RWPE2 (cell line): ENCODE measurements at places on chromosomes 3 and 15.
A peak's percentile ranks its signal among the peaks of the same experiment; 100 is the strongest.

DNA sequence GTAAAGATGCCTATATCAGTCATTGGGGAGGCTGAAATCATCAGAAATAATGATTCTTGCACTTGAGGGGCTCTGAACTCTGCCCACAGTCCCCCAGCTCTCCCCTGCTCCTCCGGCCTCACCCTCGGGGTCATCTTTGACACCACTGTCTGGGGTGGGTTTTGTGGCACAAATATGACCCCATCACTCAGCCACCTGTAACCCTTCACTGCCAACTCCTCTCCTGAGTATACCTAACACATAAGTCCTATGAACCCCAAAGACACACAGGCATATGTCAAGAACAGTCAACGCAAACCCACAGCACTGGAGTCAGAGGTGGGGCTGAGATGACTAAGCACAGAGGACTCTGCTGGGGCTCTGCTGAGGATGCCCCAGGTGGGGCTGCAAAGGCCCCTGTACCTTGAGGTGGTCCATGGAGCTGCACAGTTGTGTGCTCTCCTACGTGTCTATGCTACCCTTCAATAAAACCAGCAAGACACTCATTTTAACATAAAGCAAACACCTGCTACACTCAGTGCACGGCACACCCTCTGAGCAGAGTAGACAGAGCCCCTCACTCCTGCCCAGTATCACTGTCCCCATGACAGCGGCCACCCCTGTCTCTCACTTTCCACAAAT is 29.9 kb downstream of the SLC41A3 start:
- no peak for DNase-seq

DNA sequence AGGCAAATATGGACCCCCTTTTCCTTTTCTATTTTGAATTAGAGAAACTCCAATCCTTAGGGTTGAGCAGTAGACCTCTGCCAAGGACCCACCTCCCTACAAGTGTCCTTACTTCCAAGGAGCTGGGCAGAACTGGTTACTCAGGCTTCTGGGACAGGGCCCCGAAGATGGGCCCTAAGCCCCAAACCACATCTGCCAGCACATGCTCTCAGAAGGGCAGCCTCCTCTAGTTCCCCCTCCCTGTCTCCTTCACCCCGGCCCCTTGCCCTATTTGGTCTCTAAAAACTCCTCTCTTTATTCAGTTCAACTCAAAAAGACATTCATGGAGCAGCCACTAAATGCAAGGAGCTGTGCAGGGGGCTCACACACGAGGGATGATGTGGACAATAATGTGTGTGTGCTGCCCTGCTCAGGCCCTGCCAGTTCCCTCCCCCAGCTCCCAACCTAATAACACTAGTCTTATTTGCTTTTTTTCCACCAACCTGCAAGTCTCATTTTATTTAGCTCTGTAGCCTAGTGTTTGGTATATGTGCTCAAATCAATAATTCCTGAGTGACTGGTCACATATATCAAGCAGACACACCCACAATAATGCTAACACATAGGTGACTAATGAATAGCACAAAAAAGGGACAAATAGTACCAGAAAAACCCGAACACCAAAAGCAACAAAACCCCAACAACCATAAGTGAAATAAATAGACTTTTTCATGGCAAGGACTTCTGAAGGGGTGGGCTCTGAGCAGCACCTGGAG is 12.2 kb downstream of the ZDHHC3 start:
- DNase-seq: no peak

- no peak for DNase-seq
Measured at GRCh38 chr3:34296796-34297195, 498.4 kb downstream of the PDCD6IP start.

DNA sequence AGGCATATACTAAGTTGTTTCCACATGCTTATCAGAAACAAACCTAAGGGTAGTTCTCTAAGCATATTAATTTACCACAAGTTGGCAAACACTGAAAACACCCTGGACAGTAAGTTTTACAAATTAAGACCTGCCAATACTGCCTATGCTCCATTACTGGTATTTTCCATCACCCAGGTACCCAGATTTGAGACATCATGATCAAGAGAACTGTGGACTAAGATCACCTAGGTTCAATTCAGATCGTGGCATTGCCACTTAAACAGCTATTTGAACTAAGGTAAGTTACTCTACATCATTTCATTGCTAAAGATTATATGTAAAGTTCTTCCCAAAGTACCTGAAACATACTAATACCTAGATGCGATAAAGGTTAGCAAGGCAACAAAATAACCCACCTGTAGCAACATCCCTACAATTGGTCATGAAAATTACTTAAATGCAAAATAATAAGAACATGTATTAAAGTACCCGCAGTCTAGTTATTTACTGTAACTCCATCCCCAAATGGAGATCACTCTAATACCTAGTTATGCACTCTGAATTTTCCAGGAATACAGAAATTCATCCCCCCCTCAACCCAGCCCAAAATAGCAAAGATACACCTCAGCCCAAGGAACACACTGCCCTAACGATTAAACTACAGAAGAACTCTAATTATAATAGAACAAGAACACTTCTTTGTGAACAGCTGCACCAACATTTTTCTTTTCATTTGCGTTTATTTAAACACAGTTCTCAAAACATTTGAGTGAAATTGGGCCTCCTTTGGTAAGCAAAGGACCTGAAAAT is 21.6 kb downstream of the TRA2B start:
- DNase-seq: no peak

DNA sequence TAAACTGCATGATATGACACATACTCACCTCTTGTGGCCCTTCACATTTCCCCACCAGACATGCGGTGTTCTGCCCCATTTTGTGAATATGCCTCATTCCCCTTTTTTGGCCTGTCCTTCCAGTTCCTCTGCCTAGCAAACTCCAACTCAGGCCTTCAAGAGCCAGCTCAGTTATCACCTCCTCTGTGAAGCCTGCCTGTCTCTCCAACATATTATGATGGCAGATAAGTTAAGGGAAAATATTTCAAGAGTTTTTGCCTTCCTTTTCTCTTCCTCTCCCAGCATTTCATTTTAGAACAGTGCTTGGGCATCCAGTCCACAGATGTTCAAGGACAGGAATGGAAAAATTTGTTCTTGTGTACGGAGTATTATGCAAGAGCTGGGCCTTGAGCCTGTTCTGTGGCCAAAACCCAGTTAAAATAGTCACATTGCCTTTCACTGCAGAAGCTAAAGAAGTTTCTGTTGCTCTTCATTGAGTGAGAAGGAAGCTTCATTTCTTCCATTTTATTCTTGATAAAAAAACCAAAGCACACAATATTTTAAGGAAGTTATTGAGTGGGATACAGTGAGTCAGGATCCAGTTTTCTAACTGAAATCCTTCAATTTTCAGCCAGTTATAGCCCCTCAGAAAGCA is 192.0 kb downstream of the GHSR start:
- no peak for DNase-seq

GRCh38 chr15:90934256-90934948 is 683 bp upstream of the UNC45A start:
- peak; percentile 95 for DNase-seq

DNA sequence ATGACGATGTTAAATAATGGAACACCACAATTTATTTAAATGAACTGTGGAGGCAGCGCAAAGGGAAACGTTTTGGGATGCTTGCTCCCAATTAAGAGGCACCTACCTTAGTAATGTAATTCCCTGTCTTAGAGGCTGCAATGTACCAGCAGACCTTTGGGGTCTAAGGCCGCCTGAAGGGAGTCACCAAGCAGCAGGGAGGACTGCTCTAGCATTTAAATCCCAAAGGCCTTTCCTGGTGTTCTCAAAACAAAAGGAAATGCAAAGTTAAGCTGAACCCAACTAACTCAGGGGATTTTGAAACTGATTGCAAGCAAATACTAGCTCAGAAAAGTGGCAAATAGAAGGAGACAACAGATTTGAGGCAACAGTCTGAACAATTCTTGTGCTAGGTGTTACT is 510.8 kb downstream of the GABRG3 start:
- no peak for DNase-seq

DNA sequence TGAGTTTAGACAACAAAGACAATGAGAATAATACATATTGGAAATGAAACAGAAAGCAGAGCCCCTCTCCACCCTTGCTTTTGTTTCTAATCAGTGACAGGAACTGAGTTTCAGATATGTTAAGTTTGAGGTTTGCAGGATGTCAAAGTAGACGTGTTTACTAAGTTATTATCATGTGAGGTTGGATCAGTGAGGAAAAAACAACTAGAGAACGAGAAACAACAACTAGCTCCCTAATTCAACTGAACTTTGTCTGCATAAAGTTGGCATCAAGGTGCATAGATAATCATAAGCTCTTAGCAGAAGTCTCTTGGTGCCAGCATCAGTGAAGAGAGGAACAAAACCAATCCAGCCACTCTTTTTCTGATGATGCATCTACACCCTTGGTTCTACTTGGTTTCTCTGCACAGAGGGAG is 491.1 kb upstream of the NR2F2 start:
- DNase-seq: no peak

- DNase-seq: peak; percentile 69
Measured at GRCh38 chr3:48634661-48635221, 520 bp downstream of the SLC26A6 start.

DNA sequence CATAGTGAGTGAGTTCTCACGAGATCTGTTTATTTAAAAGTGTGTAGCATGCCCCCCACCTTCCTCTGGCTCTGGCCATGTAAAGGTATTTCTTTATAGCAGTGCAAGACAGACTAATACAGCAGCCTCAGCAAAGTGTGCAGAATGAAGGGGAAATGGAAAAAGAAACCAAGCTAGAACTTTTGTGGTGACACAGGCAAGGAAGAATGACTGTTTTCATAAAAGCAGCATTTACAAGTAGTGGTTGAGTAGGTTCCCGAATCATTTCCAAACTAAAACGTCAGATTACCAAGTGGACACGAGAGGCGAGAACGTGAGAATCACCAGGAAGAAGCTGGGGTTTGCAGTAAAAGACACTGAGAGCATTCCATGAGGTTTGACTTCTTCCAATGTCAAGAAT is 100.2 kb upstream of the AKAP13 start:
- DNase-seq: no peak

GRCh38 chr3:174337227-174337626 is 521.9 kb upstream of the NAALADL2 start:
- no peak for DNase-seq

DNA sequence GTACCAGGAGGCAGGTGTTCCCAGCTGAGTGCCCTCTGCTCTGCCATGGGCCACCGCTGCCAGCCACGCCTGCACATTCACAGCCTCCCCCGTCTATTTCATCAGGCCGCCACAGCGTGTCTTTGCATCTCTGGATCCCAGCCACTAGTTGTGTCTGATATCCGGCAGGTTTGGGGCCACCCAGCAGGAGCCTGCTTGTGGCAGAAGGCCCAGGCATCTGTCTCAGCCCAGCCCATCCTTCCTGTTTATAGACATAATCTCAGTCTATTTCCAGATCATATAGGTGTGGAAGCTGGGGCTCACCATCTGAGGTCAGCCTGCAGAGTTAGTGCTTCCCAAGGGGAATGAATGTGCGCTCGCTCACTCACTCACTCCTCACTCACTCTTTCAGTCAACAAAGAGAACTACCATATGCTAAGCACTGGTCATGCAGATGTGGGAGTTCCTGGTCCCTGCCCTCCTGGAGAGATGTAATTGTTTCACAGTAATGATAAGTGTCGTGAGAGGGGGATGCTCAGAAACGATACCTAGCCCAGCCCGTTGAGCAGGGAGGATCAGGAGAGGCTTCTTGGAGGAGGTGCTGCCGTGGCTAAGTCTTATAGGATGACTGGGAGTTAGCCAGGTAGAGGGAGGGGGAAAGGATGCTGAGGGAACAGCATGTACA is 60.6 kb downstream of the FGD5 start:
- no peak for DNase-seq

GRCh38 chr15:65330934-65331645 is 26.6 kb downstream of the RNU5B-1 start:
- no peak for DNase-seq

DNA sequence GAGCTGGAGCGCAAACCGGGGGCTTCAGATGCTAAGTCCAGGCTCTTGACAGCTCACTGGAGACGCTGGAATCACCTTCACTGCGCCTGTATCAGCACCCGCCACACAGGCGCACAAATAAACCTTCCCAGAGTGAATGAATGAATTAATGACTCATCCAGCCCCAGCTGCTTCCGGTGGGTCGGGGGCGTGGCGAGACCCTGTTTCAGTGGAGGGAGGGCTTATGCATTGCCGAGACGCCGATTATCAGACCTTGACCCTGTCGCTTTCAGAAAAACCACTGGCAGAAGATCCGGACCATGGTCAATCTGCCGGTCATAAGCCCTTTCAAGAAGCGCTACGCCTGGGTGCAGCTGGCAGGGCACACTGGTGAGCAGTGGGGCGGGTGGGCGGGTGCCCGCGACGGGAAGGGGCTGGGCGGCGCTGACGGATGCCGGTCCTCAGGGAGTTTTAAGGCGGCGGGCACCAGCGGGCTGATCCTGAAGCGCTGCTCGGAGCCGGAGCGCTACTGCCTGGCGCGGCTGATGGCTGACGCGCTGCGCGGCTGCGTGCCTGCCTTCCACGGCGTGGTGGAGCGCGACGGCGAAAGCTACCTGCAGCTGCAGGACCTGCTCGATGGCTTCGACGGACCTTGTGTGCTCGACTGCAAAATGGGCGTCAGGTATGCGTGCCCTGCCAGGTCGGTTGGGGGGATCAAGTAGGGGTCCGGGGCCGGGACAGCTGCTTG is 7.7 kb downstream of the ITPKA start:
- DNase-seq: no peak

GRCh38 chr15:99433757-99434450 is 131.9 kb upstream of the MEF2A start:
- DNase-seq: peak; percentile 61

DNA sequence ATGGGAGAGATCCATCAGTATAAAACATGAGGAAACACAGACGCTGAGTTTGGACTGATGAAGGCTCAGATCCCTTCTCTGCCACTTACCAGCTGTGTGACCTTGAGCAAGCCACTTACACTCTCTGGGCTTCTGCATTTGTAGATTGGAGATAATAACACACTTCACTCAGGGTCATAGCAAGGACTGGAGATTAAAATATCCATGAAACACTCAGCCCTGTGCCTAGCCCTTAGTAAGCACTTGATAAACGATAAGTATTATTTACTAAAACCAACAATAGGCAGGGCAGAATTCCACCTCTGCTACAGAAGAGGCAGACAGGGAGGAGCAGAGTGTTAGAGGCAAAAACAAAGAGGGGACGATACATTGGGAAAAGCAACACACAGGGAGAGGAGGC is 420.5 kb upstream of the WNT5A start:
- no peak for DNase-seq

- DNase-seq: no peak
Measured at GRCh38 chr3:183381179-183381578, 47.2 kb downstream of the MCF2L2 start.
